ENCODE measurements at places on chromosomes 6 and 20.

- DNase-seq: no peak
These were observed 151.2 kb upstream of the PTPN1 start for GRCh38 chr20:50358971-50359370.

- DNase-seq: no peak
These were observed at the start of gene SLC23A2 for GRCh38 chr20:5001174-5002076. Gene SLC23A2, minus strand, starts transcription at chr20:5001510. Its CDS starts 68,948 bp downstream, at chr20:4932562.

DNA sequence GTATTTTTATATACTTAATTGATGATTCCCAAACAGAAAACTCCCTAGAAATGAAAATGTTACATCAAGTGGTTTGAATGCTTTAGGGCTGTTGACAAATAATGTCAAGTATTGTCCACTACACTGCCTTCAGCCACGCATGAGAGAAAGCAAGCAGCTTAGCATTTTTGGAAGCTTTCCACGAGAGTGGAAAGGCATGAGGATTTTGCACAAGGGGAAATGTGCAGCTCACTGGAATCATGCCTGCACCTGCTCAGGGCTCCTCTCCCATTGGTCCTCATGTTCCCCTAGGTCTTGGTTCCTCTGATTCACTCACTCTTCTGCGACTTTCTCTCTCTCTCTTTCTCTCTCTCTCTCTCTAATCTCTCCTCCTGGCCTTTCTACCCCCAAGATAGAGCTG lies 439.5 kb upstream of the CDH4 start:
- no peak for DNase-seq

GRCh38 chr6:167709196-167709595 lies 117.5 kb upstream of the AFDN start:
- DNase-seq: no peak

DNA sequence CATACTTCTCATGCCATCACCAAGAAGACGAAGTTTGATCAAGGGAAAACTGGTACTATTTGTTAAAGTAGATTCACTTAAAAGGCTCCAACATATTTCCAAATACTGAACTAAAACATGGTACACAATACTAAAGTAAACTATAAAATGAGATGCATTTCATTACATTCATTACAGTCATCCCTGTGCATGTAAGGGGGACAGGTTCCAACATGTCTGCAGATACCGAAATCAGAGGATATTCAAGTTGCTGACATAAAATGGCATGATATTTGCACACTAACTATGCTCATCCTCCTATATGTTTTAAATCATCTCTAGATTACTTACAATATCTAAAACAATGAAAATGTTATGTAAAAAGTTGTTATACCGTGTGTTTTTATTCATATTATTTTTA lies 893.9 kb upstream of the MANEA start:
- no peak for DNase-seq

- no peak for DNase-seq
These were observed 86.9 kb downstream of the PLCG1 start for GRCh38 chr20:41224281-41224680.

- peak; percentile 67 for DNase-seq
These were observed 321.1 kb downstream of the SYNE1 start for GRCh38 chr6:152316024-152316423.

DNA sequence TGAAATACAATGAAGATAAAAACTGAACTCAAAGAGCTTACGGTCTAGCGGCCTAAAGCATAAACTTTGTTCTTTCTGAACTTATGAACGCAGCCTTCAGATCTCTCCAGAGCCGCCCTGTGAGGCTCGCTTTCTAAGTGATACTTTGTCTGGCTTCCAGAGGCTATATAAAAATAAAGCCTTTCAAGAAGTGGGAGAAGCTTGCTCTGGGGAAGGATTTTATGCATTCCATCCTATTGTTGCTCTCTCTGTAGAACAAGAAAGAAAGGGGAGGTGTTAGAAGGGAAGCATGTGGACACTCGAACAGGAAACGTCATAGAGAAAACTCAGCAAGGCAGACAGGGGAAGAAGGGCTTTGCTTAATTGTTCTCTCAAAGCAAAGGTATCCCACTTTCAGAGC lies 77.0 kb downstream of the TBX18 start:
- DNase-seq: peak; percentile 25

DNA sequence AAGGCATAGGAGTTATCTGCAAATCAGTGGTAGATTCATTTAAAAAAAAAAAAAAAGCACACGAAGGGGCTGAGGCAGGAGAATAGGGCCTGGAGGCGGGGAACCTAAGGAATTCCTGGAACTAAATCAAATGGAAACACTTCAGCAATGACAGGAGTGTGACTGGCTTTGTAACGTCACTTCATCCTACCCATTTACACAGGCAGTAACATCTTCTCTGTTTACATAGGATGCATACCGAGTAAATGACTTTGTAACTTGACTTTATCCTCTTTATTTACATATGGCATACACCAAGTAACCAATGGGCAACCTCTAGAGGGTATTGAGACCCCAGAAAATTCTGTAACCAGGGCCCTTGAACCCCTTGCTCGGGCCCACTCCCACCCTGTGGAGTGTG lies 56.4 kb upstream of the IYD start:
- no peak for DNase-seq

DNA sequence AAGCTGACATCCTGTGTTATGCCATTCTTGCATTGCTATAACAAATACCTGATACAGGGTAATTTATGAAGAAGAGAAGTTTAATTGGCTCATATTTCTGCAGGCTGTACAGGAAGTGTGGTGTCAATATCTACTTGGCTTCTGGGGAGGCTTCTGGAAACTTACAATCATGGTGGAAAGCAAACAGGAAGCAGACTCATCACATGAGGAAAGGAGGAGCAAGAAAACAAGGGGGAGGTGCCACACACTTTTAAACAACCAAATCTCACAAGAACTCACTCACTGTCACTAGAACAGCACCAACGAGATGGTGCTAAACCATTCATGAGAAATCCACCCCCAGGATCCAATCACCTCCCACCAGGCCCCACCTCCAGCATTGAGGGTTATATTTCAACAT lies 143.1 kb upstream of the GGTLC1 start:
- DNase-seq: no peak

DNA sequence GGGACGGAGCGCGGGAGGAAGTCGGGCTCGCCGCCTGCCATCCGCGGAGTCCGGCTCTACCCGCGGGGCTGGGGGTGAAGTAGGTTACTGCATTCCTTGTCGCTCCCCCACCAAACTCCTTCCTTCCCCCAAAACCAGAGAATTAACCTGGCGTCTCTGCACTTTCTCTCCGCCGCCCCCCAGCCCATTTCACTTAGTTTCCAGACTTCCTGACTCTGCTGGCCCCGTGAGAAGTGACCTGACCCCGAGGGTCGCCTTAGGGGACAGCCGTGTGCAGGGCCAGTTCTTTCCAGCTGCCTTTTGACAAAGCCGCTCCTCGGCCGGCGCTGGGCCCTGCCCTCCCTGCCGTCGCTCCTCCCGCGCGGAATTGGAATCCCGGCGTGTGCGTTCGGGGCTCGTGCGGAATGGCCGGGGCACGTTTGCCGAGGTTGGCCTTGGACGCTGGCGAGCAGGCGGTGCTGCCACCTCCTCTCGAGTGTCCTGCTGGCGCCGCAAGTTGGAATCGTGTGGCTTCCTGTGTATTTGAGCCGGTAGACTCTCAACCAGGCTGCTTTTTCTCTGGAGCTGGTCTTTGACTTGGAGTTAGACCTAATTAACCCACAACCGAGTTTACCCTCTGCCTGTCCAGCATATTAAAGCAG lies 650 bp downstream of the DCBLD1 start:
- DNase-seq: peak; percentile 54

DNA sequence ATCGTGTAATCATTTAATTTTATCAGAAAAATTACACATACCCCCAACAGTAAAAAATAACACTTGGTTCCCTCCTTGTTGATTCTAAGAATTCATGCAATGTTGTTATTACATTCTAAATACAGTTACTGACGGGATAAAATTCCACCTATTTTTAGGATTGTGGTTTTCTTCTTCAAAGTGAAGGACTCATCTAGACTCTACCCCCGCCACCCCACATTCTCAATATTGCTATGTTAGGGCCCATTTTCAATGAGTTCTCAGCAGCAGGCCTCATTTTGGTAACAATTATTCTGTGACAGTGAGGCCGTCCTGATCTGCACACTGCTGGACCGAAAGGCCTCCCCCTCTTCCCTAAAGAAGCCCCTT lies 43.5 kb downstream of the PREX1 start:
- no peak for DNase-seq

- no peak for DNase-seq
These were observed 11.3 kb downstream of the ZFP64 start for GRCh38 chr20:52180180-52180840.

DNA sequence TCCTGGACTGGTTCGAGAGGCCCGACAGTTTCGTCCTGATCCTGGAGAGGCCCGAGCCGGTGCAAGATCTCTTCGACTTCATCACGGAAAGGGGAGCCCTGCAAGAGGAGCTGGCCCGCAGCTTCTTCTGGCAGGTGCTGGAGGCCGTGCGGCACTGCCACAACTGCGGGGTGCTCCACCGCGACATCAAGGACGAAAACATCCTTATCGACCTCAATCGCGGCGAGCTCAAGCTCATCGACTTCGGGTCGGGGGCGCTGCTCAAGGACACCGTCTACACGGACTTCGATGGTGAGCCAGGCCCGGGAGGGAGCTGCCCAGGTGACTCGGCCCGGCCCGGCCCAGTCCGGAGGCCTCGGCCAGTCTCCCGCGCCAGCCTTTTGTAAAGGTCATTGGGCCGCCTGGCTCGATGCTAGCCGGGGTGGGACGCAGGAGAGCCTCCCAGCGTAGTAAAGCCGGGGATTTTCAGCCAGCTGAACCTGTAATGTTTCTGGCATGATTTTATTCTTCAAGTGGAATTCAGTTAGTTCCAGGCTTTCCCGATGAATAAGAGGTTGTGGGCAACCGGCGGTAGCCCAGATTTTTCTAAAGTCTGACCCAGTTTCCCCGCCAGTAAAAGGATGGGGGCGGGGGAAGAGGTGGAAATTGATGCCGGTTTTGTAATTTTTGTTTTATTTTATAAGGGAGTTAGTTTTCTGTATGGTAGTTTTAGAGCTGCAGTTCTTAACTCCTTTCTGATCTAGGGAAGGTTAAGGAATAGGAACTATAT lies 1.4 kb downstream of the PIM1 start:
- DNase-seq: peak; percentile 54

DNA sequence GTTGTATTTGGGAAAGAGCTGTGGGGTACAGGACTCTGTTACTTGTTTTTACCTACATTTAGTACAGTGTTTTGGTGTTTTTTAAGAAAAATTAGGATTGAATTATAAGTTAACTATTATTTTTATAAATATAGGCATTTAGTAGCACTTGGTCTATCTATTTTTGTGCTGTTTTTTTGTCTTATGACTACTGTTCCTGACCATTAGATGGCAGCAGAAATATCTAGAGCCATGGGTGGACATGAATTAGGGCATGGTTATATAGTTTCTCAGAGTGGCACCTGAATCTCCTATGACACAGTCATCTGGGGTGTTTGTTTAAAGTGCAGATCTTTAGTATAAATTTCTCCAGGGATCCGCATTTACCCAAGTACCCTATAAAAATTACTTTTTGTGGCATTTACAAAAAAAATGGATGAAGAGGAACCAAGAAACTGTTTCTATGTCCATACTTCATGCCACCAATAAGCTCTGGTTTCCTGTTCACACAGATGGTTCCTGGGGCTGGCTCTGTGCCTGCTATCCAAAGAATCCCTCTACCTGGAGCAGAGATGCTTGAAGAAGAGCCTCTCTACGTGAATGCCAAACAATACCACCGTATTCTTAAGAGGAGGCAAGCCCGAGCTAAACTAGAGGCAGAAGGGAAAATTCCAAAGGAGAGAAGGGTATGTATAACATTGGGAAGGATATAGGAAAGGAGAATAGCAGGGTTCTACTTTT lies 19.8 kb downstream of the NFYA start:
- peak; percentile 44 for DNase-seq

GRCh38 chr20:22585786-22586493 lies 1.6 kb upstream of the FOXA2 start:
- DNase-seq: no peak

- peak; percentile 74 for DNase-seq
These were observed 16.0 kb upstream of the PI16 start for GRCh38 chr6:36938536-36938935.

DNA sequence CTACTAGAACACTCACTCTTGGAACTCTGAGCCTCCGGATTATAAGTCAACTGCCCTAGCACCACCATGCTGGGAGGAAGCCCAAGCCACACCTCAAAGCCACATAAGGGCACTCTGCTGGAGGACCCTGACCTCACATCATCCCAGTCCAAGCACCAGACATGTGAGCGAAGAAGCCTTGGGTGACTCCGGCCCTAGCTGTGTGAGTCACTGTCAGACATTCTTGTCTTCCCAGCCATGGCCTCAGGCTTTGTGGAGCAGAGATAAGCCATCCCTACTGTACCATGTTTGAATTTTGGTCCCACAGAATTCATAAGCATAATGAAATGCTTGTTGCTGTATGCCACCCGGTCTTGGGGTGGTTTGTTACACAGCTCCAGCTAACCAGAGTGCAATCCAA lies 247.7 kb downstream of the SOD2 start:
- DNase-seq: no peak

- no peak for DNase-seq
These were observed 19.7 kb downstream of the TSHZ2 start for GRCh38 chr20:52991830-52992229.

GRCh38 chr20:58005581-58006345 lies 222.7 kb downstream of the ANKRD60 start:
- DNase-seq: no peak
